ENCODE measurements at places on chromosomes 7 and 10.
A peak's percentile ranks its signal among the peaks of the same experiment; 100 is the strongest.

- DNase-seq: no peak
Measured at GRCh38 chr10:52563360-52563759, 209.2 kb downstream of the MBL2 start.

DNA sequence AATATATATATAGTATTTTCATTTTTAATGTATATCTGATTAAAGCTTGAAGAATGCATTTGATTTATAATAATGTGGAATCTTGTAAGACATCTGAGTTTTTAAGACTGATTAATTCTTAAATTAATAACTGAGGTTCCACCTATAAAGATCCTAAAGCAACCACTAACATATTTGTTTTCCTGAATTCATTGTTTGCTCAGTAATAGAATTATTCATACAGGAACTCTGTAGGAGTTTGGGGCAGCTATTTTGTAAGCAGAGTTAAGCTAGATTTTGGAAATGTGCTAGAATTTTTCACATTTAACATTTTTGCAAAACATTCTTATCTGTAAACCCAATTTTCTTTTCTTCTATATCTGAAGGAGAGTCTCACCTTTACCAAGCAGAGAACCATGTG is 88.9 kb downstream of the NRCAM start:
- no peak for DNase-seq

DNA sequence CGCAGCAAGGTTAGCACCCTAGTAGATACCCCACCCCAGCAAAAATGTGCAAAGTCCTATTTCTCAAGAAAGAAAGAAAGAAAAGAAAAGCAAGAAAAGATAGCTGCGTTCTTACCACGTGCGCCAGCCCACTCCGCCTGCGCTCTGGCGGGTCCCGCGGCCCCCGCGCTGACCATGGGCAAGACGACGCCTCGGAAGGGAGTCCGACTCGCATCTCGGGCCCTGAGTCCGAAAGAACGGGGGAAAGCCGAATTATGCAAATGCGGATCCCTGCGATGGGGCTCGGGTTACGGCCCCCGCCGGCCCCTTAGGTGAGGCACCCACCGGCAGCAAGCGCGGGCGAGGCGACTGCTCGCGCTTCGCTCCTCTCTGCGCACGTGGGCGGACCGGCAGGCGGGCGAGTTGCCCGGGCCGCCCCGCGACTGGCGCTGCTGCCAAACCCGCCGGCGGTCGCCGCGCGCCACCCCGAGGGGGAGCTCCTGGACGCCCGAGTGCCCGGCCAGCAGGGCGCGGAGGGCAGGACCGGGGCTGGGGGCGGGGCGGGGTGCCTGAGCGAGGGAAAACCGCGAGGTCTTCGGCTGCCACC is 2.4 kb upstream of the EGR2 start:
- DNase-seq: peak; percentile 21

DNA sequence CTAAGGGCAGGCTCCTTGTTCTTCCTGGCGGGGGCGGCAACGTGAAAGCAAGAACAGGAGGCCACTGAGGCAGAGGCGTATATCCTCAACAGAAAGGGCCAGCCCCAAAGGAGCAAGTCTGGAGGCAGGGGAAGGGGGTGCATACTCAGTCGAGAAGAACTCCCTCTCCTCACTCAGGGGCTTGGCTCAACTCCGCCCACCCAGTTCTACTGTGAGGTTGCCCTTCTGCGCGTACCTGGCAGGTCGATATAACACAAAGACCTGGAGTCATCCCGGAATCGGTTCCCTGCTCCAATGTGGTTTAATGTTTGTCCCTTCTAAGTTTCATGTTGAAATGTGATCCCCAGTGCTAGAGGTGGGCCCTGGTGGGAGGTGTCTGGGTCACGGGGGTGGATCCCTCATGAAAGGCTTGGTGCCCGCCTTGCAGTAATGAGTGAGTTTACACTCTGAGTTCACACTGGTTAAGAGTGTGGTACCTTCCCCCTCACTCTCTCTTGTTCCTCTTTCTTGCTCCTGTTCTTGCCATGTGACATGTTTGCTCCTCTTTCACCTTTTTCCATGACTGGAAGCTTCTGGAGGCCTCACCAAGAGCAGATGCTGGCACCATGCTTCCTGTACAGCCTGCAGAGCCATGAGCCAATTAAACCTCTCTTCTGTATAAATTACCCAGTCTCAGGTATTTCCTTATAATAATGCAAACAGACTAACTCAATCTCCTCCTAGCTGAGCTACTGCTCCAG is 32.6 kb downstream of the GSDME start:
- peak; percentile 13 for DNase-seq

- DNase-seq: no peak
Measured at GRCh38 chr7:2896131-2896530, 52.0 kb upstream of the GNA12 start.

DNA sequence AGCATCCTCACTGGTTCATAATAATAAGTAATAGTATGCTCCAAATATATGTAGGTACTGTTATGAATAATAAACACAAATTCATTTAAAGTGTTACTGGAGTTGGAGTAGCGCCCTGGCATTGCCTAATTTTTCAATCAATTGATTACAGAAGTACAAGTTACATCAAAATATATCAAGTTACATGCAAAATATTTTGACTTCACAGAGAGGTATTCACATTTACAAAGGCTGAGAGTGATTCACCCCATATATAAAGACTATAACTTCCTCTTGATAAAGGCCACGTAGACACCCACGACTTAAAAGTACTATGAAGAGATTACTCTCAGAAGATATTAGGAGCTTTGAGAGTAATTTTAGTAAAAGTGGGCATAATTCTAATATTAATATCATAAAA is 13.6 kb upstream of the COL17A1 start:
- no peak for DNase-seq

- DNase-seq: no peak
Measured at GRCh38 chr7:12289996-12290395, 78.9 kb downstream of the TMEM106B start.

DNA sequence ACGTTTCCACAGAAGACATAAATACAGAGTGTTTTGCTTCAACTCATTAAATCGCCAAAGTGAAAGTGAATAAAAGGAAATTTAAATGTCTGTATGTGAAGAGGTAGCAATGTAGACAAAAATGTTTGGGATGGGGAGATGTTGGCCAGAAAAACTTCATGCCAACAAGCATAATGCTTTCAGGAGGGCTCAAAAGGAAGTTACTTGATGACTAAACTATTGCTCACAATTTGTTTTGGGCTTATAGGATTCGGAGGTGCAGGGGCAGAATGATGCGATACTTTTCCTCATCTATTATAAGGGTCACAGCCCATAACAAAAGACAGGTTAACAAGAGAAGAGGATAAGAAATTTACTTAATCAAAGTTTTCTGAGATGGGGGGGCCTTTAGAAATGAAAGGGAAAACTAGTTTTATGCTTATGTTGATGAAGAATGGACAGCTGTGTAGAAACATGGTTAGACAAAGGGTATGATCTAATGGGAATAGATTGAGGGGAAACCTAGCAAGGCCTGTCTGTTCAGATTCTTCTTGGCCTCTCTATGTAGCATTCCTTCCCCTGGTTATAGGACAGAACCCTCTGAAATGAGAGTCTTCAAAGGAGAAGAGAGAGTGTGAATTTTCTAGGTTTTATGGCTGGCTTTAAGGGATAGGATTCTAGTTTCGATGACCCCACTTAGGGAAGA is 898.6 kb downstream of the LRMDA start:
- no peak for DNase-seq

- no peak for DNase-seq
Measured at GRCh38 chr7:36957620-36958019, 233.3 kb upstream of the AOAH start.

- DNase-seq: peak; percentile 87
Measured at GRCh38 chr10:32207544-32207943, 139.4 kb downstream of the EPC1 start.

DNA sequence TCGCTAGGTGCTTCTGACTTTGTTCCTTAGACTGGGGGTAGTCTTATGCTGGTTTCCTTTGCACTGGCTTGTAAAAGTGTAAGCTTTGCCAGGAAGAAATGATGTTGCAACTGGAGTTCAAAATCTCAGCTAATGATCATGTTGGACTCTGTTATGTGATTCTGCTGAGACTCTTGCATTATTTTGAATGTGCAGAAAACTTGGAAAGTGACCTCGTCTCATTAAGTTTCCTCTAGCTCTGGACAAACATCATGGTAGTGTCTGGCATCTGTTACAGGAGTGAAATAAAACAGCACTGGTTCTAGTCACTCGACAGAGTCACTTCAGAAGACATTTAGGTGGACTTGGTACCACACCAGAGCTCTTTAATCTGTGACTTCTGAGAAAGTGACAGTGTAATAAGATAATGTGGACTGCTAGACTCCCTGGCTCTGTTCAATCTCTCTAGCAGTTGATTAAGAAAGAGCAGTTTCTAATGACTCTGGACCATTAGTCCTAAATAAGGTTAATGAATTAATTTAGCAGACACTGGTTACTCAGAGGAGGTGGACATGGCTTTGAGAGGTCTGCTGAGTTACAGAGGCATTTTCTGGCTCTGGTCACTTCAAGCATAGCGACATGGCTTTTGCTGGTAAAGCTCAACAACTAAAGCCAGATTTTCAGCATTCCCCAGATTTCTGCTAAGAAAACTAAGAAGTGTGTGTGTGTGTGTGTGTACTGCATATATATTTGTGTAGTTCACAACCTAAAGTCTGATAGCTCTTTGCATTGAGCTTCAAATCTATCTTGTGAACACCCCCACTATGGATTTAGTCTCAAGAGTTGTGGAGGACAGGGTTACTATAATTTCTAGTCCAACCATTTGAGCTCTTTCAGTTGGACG is 2.0 kb downstream of the NRP1 start:
- DNase-seq: no peak

GRCh38 chr7:5624386-5625365 is 156.8 kb downstream of the RNF216 start:
- no peak for DNase-seq

- no peak for DNase-seq
Measured at GRCh38 chr7:92706563-92706962, 116.4 kb upstream of the FAM133B start.

GRCh38 chr7:51446356-51446755 is 129.7 kb upstream of the COBL start:
- no peak for DNase-seq

DNA sequence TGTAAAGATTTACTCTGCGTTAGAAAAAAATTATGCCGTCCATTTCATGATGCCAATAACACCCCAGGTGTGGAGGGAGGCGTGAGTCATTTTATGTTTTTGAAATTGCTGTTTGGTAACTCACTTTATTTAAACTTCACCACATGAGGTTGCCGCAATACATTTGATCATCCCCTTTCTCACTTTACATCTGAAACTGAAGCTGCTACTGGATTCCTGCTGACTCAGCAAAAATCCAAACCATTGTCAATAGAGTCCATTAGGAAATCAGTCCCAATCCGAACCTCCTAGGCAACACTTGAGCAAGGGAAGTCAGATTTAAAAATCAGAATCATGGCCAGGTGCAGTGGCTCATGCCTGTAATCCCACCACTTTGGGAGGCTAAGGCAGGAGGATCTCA is 136.6 kb upstream of the SVIL start:
- DNase-seq: no peak

- DNase-seq: no peak
Measured at GRCh38 chr10:25818751-25819150, 115.3 kb upstream of the MYO3A start.

Measured in Kasumi-1 (cell line).